GM10248 (cell line): ENCODE measurements at places on chromosomes 5 and 9.

DNA sequence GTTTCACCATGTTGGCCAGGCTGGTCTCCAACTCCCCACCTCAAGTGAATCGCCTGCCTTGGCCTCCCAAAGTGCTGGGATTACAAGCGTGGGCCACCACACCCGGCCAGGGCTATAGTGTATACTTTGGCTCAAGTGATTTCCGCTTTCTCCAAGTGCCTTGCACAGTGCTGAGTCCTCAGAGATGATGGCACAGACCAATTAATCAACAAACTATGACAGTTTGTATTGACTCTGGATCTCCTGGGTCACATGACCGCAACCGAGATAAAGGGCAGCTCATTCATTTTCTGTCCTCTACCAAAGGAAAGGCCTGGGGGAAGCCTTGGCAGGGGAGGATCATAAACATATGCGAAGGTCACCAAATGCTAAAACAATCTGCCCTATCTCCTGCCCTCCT lies 11.4 kb upstream of the LARP1 start:
- no peak for DNase-seq

DNA sequence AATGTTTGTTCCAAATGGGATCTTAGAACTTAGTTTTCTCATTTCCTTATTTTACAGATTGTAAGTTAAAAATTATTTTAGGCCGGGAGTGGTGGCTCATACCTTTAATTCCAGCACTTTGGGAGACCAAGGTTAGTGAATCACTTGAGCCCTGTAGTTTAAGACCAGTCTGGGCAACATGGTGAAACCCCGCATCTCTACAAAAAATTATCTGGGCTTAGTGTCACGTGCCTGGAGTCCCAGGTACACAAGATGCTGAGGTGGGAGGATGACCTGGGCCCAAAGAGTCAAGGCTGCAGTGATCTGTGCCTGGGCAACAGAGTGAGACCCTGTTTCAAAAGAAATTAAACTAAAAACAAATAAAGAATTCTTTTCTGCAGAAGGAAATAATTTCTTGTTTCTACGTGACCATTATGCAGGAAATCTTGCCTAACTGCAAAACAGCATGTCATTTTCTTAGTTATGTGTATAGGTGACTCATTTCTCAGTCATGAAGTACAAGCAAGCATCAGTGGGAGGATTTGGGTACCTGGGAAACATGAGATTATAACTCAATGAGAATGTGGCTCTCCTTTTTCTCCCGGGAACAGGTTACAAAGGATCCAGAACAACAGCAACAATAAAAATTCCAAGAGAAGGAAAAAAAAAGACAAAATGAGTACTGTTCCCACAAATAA lies 375.1 kb upstream of the ST8SIA4 start:
- no peak for DNase-seq

DNA sequence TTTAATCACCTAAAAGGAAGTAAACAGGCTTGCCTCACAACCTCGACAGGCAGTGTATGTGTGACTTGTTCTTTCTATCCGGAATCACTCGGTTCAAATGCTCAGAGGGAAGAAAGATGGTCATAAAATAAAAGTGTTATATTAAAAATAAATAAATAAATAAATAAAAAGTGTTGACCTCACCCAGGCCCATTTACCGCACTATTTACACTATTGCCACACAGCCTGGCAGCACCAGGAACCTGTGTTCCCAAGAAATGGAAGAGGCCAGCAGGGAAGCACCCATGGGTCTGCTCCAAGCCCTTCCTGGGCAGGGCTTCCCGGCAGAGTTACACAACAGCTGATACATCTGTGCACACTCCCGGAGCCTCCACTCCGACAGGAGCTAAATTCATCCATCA lies 127.9 kb downstream of the EFNA5 start:
- no peak for DNase-seq

- no peak for DNase-seq
Measured at GRCh38 chr5:93196986-93197385, 384.0 kb downstream of the NR2F1-AS1 start.

GRCh38 chr9:128275198-128276007 lies at the start of gene GOLGA2:
TSS of gene GOLGA2 (minus strand) at chr9:128276007. CDS start at chr9:128275976, 31 bp downstream.
- DNase-seq: peak; percentile 84

DNA sequence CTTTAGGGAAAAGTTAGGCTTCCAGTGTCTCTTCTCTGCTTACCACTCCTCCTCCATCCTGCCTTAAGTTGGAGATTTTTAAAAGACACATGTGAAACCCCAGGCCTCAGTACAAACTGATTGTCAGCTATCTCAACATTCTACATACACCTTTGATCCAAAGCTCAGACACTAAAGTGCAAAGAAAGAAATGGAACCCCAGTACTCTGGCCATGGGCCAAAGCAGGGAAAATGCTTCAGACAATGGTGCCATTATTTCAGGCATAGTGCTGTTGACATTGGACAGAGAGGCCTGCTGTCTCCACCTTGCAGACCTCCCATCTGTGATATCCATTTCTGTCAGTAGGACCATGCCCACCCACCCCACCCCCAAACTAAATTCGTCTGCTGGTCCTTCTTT lies 49.1 kb downstream of the G3BP1 start:
- DNase-seq: no peak

- no peak for DNase-seq
Measured at GRCh38 chr9:15572200-15572770, 19.4 kb downstream of the CCDC171 start.

- no peak for DNase-seq
Measured at GRCh38 chr5:73673161-73673591, 47.2 kb downstream of the ARHGEF28 start.
